CD4-positive, alpha-beta T cell treated with Interleukin-21 for 1 hour (primary cell): ENCODE measurements at places on chromosomes 4 and X.

DNA sequence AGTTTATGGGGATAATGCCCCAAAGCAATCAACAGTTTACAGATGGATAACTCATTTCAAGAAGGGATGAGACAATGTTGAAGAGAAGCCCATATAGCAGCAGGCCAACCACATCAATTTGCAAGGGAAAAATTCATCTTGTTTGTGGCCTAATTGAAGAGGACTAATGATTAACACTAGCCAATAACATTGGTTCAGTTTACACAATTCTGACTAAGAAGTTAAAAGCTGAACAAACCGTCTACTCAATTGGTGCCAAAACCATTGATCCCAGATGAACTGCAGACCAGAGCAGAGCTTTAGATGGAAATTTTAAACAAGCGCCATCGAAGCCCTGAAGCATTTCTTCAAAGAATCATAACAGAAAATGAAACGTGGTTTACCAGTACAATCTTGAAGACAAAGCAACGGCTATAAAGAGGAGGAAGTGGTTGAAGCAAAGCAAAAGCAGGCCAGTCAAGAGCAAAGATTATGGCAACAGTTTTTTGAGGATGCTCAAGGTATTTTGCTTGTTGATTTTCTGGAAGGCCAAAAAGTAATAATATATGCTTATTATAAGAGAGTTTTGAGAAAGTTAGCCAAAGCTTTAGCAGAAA is 20.5 kb upstream of the BLTP1 start:
- peak; percentile 44 for DNase-seq

- DNase-seq: no peak
Observed at GRCh38 chr4:2396781-2397368, 21.6 kb downstream of the ZFYVE28 start.

DNA sequence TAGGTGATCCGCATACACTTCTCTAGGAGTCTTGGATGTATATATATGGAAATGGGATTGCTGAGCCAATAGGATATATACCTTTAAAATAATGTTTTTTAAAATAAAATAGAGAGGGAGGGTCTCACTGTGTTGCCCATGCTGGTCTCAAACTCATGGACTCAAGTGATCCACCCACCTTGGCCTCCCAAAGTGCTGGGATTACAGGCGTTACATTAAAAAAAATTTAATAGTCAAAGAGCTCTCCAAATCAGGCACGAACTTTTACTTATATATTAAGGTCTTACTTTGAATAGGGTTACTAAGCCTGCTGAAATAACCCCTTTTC is 109.0 kb downstream of the GNL3L start:
- DNase-seq: no peak

- no peak for DNase-seq
Observed at GRCh38 chr4:110589297-110589696, 33.6 kb downstream of the PITX2 start.
